ENCODE measurements at places on chromosomes 11 and 22.

GRCh38 chr11:107043242-107044006, 25.1 kb upstream of the GUCY1A2 start:
- no peak for DNase-seq

GRCh38 chr11:120810251-120810650, 213.7 kb upstream of the TBCEL start:
- no peak for DNase-seq

DNA sequence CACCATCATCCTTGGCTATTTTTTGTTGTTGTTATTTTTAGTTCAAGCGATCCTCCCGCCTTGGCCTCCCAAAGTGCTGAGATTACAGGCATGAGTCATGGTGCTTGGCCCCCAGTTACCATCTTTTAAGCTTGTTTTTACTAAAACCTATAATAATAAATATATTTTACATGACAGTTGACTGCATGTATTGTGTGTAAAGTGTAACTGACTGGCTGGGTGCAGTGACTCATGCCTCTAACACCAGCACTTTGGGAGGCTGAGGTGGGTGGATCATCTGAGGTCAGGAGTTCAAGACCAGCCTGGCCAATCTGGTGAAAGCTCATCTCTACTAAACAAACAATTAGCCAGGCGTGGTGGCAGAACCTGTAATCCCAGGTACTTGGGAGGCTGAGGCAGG, 386.2 kb downstream of the TENM4 start:
- DNase-seq, result no peak

DNA sequence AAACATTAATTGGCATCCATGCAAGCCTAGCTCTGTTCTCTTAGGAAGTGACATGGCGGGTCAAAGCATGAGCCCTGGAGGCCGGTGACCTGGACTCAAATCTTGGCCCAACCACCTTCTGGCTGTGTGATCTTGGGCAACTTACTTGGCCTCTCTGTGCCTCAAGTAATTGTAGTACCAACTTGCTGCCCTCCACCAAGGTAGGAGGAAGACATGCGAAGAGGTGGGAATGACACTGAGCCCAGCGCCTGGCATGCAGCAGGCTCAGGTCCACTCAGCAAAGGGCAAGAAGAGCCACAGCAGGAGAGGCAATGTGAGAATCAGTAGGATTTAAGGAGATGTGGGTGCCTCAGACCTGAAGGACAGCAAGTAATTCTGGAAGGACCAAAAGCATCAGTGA, 59.6 kb upstream of the SLC22A12 start:
- DNase-seq, result no peak

Data from stimulated activated CD8-positive, alpha-beta memory T cell treated with anti-CD3 and anti-CD28 coated beads, Interleukin-7, amount 100 ng/mL, for 48 hours (primary cell).